Neural progenitor cell (in vitro differentiated cells): ENCODE measurements at places on chromosomes 13 and 19. TPM values are rescaled to one million over a fixed set of nuclear protein-coding genes. Genes with fewer than 3 reads are reported as not detected.

The NLRP11 gene
- not detected in 2 replicates for total RNA-seq

The SIAH3 gene
- not detected in 2 replicates for total RNA-seq

The SPRED3 gene
- total RNA-seq: 0.99 and 4.6 TPM in 2 replicates

The COX6B2 gene
- 0.77 TPM in 1 of 2 replicates, not detected in the other for total RNA-seq

The ZNF426 gene
- total RNA-seq: 29.6 and 32.6 TPM in 2 replicates

The FGF21 gene
- not detected in 2 replicates for total RNA-seq

The PCSK4 gene
- 3.6 and 12.5 TPM in 2 replicates for total RNA-seq

The MCF2L gene
- 40.4 and 59.2 TPM in 2 replicates for total RNA-seq

The TUBA3C gene
- not detected in 2 replicates for total RNA-seq

The SYDE1 gene
- 8.0 and 25.2 TPM in 2 replicates for total RNA-seq

The CEACAM7 gene
- total RNA-seq: not detected in 2 replicates

The TMPRSS9 gene
- total RNA-seq: 0.40 TPM in 1 of 2 replicates, not detected in the other

The IGSF23 gene
- not detected in 2 replicates for total RNA-seq

The PNMA8A gene
- 42.5 and 43.9 TPM in 2 replicates for total RNA-seq

The EDDM13 gene
- not detected in 2 replicates for total RNA-seq

The CLEC11A gene
- total RNA-seq: 0.09 and 3.4 TPM in 2 replicates

The FPR3 gene
- total RNA-seq: not detected in 2 replicates

The CBY2 gene
- total RNA-seq: 0.31 TPM in 1 of 2 replicates, not detected in the other

The AMER2 gene
- 0.12 TPM in 1 of 2 replicates, not detected in the other for total RNA-seq

The KRTDAP gene
- total RNA-seq: not detected in 2 replicates

The PCDH9 gene
- total RNA-seq: 0.24 and 0.40 TPM in 2 replicates

The NAPSA gene
- 0.11 and 2.3 TPM in 2 replicates for total RNA-seq

The LILRA6 gene
- total RNA-seq: not detected in 2 replicates

The YJEFN3 gene
- total RNA-seq: 2.6 and 5.1 TPM in 2 replicates

The S1PR4 gene
- total RNA-seq: not detected in 2 replicates

The ACP4 gene
- total RNA-seq: not detected in 2 replicates

The USHBP1 gene
- 0.28 and 1.1 TPM in 2 replicates for total RNA-seq

The SYNE4 gene
- 2.3 and 10.9 TPM in 2 replicates for total RNA-seq

The OVOL3 gene
- total RNA-seq: not detected in 2 replicates

The HIPK4 gene
- total RNA-seq: 0.34 TPM in 1 of 2 replicates, not detected in the other

The STX10 gene
- total RNA-seq: 36.5 and 51.2 TPM in 2 replicates

The CEACAM8 gene
- total RNA-seq: not detected in 2 replicates

The KASH5 gene
- total RNA-seq: 0.59 TPM in 1 of 2 replicates, not detected in the other

The CCDC61 gene
- 5.7 and 11.6 TPM in 2 replicates for total RNA-seq

The ATP8B3 gene
- total RNA-seq: 0.06 and 1.5 TPM in 2 replicates

The ZNF709 gene
- 10.9 and 14.6 TPM in 2 replicates for total RNA-seq

The ZNF835 gene
- total RNA-seq: not detected in 2 replicates

The DAPK3 gene
- total RNA-seq: 33.7 and 96.6 TPM in 2 replicates

The CADM4 gene
- total RNA-seq: 7.7 and 28.6 TPM in 2 replicates

The GDF15 gene
- total RNA-seq: 0.19 and 2.5 TPM in 2 replicates

The IFNL1 gene
- total RNA-seq: not detected in 2 replicates

The EFNA2 gene
- 13.2 and 34.7 TPM in 2 replicates for total RNA-seq

The CCDC8 gene
- total RNA-seq: 2.8 and 14.1 TPM in 2 replicates

The DPF1 gene
- total RNA-seq: 3.4 and 6.5 TPM in 2 replicates

The EBI3 gene
- not detected in 2 replicates for total RNA-seq

The SIGLEC14 gene
- not detected in 2 replicates for total RNA-seq

The RNASEH2A gene
- total RNA-seq: 60.3 and 61.3 TPM in 2 replicates

The MIA gene
- not detected in 2 replicates for total RNA-seq

The UBE2L5 gene
- not detected in 2 replicates for total RNA-seq

The SCN1B gene
- total RNA-seq: 2.2 and 3.9 TPM in 2 replicates

The ACER1 gene
- not detected in 2 replicates for total RNA-seq

The ZNF726 gene
- total RNA-seq: 0.31 TPM in 1 of 2 replicates, not detected in the other

The NEK5 gene
- 0.09 and 0.28 TPM in 2 replicates for total RNA-seq

The C19orf44 gene
- total RNA-seq: 10.9 and 13.2 TPM in 2 replicates

The WDR88 gene
- not detected in 2 replicates for total RNA-seq

The KIR3DL2 gene
- total RNA-seq: not detected in 2 replicates

The REEP6 gene
- 4.8 and 13.0 TPM in 2 replicates for total RNA-seq

The JSRP1 gene
- 0.12 TPM in 1 of 2 replicates, not detected in the other for total RNA-seq
